Smooth muscle cell of the pulmonary artery (primary cell): ENCODE measurements at places on chromosomes 2 and 18. TPM values are rescaled to one million over a fixed set of nuclear protein-coding genes. Genes with fewer than 3 reads are reported as not detected.

ECEL1 gene
- 0.52 TPM in 1 of 2 replicates, not detected in the other for total RNA-seq

SDC1 gene
- 3.1 and 44.3 TPM in 2 replicates for total RNA-seq

LGALSL gene
- total RNA-seq: 4.5 and 7.4 TPM in 2 replicates

CD302 gene
- 5.2 and 11.1 TPM in 2 replicates for total RNA-seq

C2orf78 gene
- not detected in 2 replicates for total RNA-seq

PRKAG3 gene
- 0.10 and 0.52 TPM in 2 replicates for total RNA-seq

TRIM43 gene
- total RNA-seq: not detected in 2 replicates

GKN2 gene
- not detected in 2 replicates for total RNA-seq
